ENCODE measurements at places on chromosomes 1 and 21.

- peak; percentile 31 for DNase-seq
Measured at GRCh38 chr1:230307213-230307612, 118.9 kb downstream of the PGBD5 start.

DNA sequence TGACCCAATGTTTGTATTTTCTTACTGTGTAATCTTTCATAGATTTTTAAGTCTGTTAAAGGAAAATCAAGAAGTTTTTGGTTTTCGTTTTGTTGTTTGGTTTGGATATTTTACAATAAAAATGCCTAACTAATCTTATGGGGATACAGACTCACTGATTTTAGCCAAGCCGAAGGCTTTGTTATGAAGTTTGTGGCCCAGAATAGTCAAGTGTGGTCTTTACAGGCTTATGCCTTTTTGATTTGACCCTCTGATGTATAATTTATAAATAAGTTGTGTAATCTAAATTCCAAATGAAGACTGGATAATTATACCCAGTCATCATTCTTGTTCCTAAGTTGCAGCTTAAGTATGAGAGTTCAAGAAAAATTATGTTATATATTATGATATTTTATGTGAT lies 739.3 kb downstream of the ADGRL2 start:
- no peak for DNase-seq

- DNase-seq, result no peak
Measured at GRCh38 chr1:9181176-9181906, 52.4 kb upstream of the GPR157 start.

DNA sequence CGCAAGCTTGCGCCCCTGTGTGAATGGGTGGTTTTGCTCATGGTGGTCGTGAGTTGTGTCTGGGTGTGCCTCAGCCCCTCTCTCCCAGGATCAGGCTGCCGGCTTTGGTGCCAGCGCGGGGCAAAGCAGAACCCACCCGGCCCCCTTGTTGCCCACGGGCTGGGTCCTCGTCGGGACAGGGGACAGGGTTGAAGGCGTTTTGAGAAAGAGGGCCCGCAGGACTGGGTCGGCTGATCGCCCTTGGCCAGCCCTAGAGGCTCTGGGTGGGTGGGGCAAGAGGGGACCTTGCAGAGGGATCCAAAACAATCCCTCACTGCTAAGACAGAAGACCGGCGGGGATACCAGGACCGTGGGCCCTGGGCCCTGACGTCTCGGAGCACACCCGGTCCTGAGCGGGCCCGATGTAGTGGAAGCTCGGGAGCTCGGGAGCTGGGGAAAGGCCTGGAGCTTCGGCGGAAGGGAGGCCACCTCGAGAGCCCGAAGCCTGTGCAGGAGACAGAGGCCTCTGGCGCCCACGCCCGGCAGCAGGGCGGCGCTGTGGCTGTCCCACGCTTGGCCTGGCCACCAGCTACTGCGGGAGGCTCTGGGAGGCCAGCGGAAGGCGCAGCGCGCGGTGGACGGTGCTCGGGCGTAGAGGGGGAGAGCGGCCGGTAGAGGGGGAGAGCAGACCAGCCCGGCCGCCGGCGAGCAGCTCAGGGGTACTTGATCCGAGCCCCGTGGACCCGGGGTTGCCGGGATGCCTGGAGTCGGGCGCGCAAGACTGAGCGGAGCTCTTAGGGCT lies 2.8 kb upstream of the ZNF678 start:
- no peak for DNase-seq

- no peak for DNase-seq
Measured at GRCh38 chr1:245702346-245702745, 547.6 kb downstream of the KIF26B start.

- DNase-seq, result no peak
Measured at GRCh38 chr1:92307980-92308379, 9.1 kb downstream of the RPAP2 start.

- no peak for DNase-seq
Measured at GRCh38 chr1:101161619-101162018, 75.2 kb upstream of the S1PR1 start.

GRCh38 chr1:3463013-3463385 lies 8.5 kb downstream of the ARHGEF16 start:
- no peak for DNase-seq

DNA sequence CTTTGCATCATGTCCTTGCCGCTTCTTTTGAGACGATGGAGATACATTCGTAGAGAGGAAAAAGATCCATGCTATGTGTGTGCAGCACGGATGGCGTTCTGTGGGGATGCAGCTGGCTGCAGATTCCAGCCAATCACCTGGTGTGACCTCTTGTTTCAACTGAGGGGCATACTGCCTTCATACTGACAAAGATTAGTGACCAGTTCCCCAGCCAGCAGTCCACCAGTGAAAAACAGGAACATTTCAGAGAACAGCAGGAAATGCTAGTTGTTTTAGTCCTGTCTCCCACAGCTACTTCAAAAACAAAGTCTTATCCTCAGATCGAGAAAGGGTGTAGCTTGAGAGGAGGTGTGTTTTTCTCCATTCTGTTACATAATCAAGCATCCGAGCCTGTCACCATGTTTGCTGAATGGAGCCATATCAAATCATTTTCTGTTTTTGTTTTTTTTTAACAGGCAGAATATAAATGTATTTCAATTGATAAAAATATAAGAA lies 255.7 kb upstream of the FMN2 start:
- DNase-seq, result no peak

DNA sequence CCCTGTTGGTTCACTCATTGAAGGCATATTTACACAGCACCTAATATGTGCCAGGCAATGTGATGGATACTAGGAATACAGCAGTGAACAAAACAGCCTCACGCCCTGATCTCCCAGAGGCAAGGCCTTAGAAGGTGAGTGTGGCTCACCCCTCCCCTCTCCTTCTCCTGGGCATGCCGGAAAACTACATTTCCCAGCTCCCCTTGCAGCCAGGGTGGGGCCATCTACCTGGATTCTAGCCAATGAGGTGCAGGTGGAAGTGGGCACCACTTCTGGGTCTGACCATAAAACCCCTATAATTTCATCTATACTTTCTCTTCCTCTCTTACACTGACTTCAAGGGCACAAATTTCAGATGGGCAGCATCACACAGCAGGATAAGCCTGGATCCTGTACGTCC lies 63.8 kb downstream of the FBXO2 start:
- DNase-seq, result no peak

DNA sequence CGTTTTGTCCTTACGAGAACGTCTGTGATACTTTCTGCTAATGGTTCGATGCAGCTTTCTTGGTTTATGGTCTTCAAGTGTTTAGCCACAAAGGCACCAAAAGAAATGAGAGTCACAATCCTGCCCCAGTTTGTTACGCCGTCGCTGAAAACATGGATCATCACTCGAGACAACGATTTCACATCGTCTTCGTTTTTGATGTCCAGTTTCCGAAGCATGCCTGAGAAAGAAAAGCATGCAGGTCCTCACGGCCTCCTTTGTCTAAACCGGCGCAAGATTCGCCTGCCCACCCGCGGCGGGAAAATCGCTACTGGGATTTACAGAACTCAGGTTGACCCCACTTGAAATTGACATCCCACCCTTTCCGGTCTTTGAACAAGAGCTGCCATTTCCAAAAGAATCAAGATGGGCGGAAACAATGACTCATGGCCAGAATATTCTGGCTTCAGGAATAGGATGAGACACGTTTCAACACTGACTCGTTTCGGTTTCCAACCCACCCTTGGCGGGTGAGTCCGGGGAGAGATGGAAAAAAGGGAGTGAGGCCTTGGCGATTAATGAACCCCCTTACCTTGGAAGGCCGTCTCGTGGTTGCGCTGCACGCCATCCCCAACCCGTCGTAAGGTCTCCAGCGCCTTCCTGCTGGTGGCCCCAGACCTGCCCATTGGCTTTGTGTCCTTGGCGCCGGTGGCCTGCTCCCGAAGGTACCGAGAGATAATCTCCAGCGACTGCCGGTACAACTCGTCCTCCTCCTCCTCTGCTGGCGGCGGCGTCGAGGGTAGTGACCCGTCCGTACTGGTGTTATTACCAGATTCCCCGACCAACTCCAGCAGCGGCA lies 919 bp downstream of the MCL1 start:
- no peak for DNase-seq

DNA sequence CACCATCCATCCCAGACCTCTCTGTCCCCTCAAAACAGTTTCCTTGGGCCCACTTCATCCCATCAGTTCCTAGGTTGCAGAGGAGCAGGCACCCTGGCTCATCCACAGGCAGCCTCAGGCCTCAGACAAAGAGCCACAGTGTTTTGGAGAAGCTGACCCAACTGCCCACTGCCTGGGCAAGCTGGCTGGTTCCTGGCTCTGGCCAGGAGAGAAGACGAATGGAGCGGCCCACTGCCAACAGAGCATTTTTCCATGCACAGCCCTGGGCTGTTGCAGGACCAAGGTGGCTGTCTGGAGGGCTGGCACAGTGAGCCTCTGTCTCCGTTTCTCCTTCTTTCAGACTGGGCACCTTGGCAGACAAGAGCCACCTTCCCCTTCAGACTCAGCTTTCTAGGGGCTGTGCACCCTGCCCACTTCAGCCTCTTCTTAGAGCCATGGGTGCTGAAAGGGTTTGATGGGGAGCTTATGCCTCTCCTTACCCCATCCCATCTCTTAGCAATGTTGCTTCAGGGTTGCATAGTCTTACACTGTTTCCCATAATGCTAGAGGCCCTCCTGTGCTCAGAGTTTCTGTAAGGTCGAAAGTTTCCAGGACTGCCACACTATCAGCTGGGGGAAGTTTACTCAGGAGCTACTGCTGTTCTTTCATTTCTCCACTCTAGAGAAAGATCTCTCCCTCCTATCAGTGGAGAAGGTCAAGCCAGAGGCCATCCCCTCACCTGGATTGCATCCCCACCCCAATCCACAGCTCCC lies 973 bp downstream of the FMOD start:
- no peak for DNase-seq

- DNase-seq, result no peak
Measured at GRCh38 chr1:216847397-216848036, 124.3 kb upstream of the ESRRG start.

- DNase-seq, result no peak
Measured at GRCh38 chr1:59752556-59753414, 62.0 kb upstream of the HOOK1 start.

- no peak for DNase-seq
Measured at GRCh38 chr1:151124763-151125403, 21.5 kb downstream of the SEMA6C start.

- DNase-seq, result no peak
Measured at GRCh38 chr1:20250340-20250989, 40.2 kb upstream of the VWA5B1 start.

GRCh38 chr1:17903386-17903785 lies 148.3 kb downstream of the ACTL8 start:
- no peak for DNase-seq

DNA sequence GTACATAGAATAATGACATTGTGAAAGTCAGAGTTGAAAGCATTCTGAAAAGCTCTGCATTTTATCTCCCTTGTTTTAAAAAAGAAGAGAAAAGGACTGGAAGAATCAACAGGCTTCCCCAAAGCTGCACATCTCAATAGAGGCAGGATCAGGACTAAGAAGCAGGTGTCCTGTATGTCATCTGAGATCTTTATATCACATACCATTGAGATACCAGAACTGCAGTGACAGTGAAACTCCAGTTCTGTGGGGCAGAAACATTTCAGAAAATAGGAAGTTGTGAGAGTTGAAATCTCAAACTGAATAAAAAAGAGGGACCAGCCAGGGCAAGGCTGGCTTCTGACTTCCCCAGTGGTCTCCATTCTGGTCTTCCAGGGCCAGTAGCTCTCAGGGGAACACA lies 33.0 kb upstream of the SH2D1B start:
- no peak for DNase-seq

DNA sequence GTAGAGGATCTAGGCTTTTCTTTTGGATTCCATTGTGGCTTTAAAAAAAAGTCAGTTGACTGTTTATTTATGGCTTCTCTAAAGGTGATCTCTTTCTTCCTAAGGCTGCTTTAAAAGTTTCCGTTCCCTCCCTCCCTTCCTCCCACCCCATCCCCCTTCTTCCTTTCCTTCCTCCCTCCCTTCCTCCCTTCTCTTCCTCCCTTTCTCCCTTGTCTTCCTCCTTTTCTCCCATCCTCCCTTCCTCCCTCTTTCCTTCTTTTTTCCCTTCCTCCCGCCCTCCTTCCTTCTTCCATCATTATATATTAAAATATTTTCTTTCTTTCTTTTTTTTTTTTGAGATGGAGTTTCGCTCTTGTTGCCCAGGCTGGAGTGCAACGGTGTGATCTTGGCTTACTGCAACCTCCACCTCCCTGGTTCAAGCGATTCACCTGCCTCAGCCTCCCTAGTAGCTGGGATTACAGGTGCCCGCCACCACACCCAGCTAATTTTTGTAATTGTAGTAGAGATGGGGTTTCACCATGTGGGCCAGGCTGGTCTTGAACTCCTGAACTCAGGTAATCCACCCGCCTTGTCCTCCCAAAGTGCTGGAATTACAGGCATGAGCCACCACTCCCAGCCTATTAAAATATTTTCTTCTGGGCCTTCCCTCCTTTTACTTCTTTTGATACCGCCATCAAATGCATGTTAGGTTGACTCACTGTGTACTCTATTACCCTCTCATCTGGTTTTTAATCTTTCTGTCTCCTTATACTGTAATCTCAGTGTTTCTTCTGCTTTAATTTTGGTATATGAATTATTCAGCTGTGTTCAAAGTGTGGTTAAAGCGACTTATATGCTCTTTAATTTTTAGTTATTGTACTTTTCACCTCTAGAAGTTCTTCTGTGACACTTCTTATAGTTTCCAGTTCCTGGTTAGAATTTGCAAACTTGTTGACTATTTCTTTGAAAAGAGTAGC lies 59.2 kb upstream of the ATP5PO start:
- no peak for DNase-seq

DNA sequence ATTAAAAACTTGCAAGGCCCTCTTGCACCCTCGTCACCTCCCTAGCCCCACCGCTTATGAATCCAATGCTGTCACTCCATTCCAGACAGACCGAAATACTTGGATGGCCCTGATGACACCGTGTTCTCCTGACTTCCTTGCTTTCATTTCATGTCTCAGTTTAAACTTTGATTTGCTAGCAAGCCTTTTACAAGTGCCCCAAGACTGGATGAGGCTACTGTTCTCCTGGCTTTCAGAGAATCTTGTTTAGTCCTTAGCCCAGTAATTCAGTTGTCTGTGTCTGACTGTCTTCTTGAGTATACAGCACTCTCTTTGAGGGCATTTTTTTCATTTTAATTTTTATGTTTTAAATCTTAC lies 824 bp upstream of the IFI44L start:
- DNase-seq, result no peak

- DNase-seq, result no peak
Measured at GRCh38 chr1:117250061-117250606, 39.4 kb upstream of the VTCN1 start.
